ENCODE measurements at places on chromosomes 3 and 15. TPM values are rescaled to one million over a fixed set of nuclear protein-coding genes. Genes with fewer than 3 reads are reported as not detected.
A peak's percentile ranks its signal among the peaks of the same experiment; 100 is the strongest.

GRCh38 chr3:187997490-187997889 lies 156.5 kb upstream of the LPP start:
- no peaks in the 10 kb centered on the region for H3K4me1 ChIP-seq
- H3K36me3 ChIP-seq, result no peaks in the 10 kb centered on the region
- H3K27me3 ChIP-seq, result no peaks in the 10 kb centered on the region
- H3K4me3 ChIP-seq, result no peak overlapping the region
- H3K27ac ChIP-seq, result no peak overlapping the region
- DNase-seq, result no peak

- peaks cover 18% of the 10 kb centered on the region for H3K36me3 ChIP-seq
- H3K4me3 ChIP-seq, result no peak overlapping the region
- H3K27me3 ChIP-seq, result no peaks in the 10 kb centered on the region
- H3K27ac ChIP-seq, result no peak overlapping the region
- peaks cover 7% of the 10 kb centered on the region for H3K4me1 ChIP-seq
- no peak for DNase-seq
Measured at GRCh38 chr15:65264863-65265430, 21.7 kb downstream of the PARP16 start.

- no peaks in the 10 kb centered on the region for H3K4me1 ChIP-seq
- H3K36me3 ChIP-seq, result no peaks in the 10 kb centered on the region
- no peak overlapping the region for H3K27ac ChIP-seq
- no peak for DNase-seq
- H3K27me3 ChIP-seq, result no peaks in the 10 kb centered on the region
Measured at GRCh38 chr15:28974142-28974541, 88.4 kb downstream of the APBA2 start.

Gene DNAH12
- 0.25 TPM for total RNA-seq

DNA sequence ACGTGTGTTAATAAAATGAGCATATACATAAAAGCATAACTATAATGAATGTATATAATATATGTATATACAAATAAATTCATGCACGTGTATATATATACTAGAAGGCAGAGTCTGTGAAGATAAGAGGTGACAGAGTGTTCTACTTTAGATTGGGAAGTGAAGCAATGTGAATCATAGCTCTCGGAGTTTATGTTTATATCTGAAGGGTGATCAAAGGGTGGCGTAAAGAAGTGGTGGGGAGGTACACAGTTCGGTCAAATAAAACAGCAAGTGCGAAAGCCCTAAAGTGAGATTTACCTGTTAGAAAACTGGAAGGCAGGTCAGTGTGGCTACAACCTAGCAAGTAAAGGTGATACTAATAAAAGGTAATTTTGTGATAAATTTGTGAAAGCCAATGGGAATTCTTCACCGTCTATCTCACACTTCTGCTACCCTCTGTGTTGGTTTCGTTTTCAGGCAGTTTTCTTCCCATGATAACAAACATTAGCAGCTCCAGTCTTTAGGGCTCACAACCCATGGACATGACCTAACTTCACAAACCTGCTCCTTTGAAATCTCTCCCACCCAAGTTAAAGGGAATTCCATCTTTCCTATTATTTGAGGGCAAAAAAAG lies 46.7 kb upstream of the BCHE start:
- H3K27me3 ChIP-seq, result no peaks in the 10 kb centered on the region
- peak overlapping the region; percentile 19 for H3K4me3 ChIP-seq
- H3K27ac ChIP-seq, result no peak overlapping the region
- no peaks in the 10 kb centered on the region for H3K4me1 ChIP-seq
- H3K36me3 ChIP-seq, result no peaks in the 10 kb centered on the region

- no peak for DNase-seq
- no peak overlapping the region for H3K4me3 ChIP-seq
- peak overlapping the region; percentile 13 for H3K27ac ChIP-seq
- H3K27me3 ChIP-seq, result no peaks in the 10 kb centered on the region
- H3K36me3 ChIP-seq, result no peaks in the 10 kb centered on the region
Measured at GRCh38 chr3:43320288-43320687, 33.9 kb downstream of the SNRK start.

Gene TIGIT
- total RNA-seq, result 8.6 TPM

DNA sequence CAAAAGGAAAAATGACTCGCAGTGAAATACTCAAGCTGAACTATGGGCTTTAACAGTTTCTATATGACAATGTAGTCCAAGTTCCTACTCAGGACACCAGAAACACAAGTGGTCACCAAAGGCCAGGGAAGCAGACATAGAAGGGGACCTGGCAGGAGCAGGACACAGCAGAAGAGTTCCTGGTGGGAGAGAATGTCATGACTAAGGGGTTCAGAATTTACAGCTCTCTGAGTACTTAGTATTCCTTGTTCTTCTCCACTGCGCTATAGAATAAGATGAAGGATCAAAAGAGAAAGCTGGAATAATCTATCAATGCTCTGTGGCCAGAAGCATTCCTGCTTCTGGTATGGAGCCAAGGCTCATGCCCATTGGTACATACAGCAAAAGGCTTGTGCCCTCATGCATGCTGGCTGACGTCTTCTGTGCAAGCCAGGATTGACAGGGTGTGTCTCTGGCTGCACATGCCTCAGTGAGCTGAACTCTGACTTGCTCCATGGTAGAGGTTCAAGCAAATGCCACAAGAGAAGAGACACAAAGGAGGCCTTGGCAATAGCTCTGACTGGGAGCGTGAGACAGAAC lies 128.7 kb upstream of the SLC2A2 start:
- DNase-seq, result no peak
- H3K4me1 ChIP-seq, result no peaks in the 10 kb centered on the region
- H3K27me3 ChIP-seq, result no peaks in the 10 kb centered on the region

- no peaks in the 10 kb centered on the region for H3K27me3 ChIP-seq
- no peaks in the 10 kb centered on the region for H3K4me1 ChIP-seq
- H3K27ac ChIP-seq, result no peak overlapping the region
- no peaks in the 10 kb centered on the region for H3K36me3 ChIP-seq
- DNase-seq, result no peak
Measured at GRCh38 chr3:162489853-162490252, 993.2 kb downstream of the OTOL1 start.
